ENCODE measurements at places on chromosomes 7 and 10. TPM values are rescaled to one million over a fixed set of nuclear protein-coding genes. Genes with fewer than 3 reads are reported as not detected.
A peak's percentile ranks its signal among the peaks of the same experiment; 100 is the strongest.

C10orf143 gene
- total RNA-seq = 6.1 TPM

HGF gene
- total RNA-seq = not detected

PCLO gene
- total RNA-seq = 3.0 TPM

DNA sequence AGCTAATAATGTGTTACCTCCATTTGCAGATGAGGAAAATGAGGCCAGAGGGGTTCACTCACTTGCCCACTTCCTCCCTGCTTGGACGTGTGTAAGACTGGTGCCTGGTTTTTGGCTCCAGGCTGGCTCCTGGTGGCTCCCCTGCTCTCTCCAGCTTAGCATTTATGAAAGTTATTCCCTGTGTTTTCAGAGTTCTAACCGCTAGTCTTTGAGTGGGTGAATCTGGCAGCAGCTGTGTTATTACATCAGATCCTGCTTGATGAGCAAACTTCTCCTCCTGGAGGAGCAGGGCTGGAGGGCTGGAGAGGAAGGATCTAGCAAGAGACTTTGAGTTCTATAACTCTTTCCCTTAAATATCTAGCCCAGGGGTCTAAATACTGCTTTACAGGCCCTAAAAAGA lies 80.9 kb upstream of the AGBL3 start:
- no peak for DNase-seq

- DNase-seq = no peak
These were observed 328.2 kb upstream of the MAGI2 start for GRCh38 chr7:79781716-79782115.

DNA sequence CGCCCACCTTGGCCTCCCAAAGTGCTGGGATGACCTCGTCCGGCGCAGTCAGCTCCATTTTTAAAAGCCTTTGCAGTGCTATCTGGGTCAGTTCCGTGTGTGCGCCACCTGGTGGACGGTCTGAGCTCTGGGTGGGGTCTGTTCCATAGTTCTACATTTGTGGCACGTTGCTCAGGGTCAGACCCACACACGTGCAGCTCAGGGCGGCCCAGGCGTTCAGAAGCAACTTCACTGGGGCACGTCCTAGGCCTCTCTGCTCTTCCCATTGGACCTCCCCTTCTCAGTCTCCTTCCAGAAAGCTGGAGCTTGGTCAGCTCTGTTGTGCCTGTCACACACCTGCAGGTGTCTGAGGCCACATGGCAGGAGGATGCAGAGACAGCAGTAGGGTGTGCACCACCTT lies 137.9 kb downstream of the DNAJB6 start:
- DNase-seq = peak; percentile 45

- no peak for DNase-seq
These were observed 65.0 kb upstream of the TES start for GRCh38 chr7:116145245-116145852.

GRCh38 chr7:141641876-141642275 lies 60.1 kb downstream of the DENND11 start:
- DNase-seq = no peak

- no peak for DNase-seq
These were observed 215.7 kb downstream of the RELN start for GRCh38 chr7:103773726-103774125.

Measured in OCI-LY7 (cell line).